ENCODE measurements at places on chromosomes 13 and 19.

- DNase-seq: peak; percentile 2
Measured at GRCh38 chr19:21482863-21483276, 22.5 kb upstream of the ZNF429 start.

DNA sequence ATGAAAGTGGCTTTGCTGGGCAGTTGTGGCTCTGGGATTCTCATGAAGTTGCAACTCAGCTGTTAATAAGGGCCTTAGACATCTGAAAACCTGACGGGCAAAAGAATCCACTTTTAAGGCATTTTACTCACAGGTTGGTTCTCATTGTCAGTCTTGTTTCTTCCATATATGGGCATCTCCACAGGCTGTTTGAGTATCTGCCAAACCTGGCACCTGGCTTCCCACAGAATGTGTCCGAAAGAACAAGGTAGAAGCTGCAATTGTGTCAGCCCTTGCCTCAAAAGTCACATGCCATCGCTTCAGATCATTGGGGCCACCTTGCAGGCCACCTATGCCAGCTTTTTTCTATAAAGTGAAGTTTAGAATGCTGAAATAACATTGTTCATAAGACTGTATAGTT, 102.4 kb downstream of the KCTD12 start:
- no peak for DNase-seq

GRCh38 chr13:91167706-91168385, 179.6 kb upstream of the MIR17HG start:
- DNase-seq: no peak

GRCh38 chr13:104898484-104898883, 1637.0 kb downstream of the EFNB2 start:
- no peak for DNase-seq

DNA sequence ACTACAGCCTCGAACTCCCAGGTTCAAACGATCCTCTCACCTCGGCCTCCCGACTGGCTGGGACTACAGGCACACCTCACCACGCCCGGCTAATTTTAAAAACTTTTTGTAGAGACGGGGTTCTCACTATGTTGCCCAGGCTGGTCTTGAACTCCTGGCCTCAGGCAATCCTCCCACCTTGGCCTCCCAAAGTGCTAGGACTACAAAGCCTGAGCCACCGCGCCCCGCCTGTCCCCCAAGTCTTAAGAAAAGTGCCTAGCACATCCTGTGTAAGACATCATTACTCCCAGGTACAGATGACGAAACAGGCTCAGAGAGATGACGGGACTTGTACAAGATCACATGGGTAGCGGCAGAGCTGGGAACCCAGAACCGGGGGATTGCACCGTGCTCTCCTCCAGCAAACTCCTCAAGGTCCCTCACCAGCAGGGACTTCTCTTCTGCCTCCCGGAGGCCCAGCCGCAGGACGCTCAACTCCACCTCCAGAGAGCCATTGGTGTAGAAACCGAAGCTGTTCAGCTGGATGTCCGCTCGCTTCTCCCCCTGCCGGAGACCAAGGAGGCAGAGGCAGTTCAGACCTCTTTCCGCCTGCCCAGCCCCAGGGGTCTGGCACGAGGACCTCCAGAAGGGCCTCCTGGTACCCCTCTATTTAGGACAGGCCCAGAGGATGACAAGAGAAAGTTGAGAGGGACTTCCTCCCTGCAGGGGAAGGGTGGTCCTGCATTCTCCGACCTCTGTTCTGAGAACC, 1.0 kb downstream of the GPR108 start:
- peak; percentile 96 for DNase-seq

DNA sequence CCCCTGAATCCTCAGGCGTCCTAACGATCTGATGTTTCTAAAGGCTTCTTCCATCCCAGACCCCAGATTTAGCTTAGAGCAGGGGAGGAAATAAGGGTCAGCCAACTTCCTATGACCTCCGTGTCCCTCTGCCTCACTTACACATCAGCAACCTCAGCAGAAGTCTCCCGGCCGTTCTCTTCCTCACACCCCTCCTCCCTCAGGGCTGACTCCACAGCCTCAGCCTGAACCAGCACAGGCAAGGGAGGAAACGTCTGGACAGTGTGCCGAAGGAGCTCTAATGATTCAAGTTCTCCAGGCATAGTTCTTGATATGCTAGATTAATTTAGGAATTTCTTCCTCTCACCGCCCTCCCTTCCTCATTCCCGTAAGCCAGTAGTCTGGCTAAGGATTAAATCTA, 121.4 kb downstream of the NUFIP1 start:
- no peak for DNase-seq

DNA sequence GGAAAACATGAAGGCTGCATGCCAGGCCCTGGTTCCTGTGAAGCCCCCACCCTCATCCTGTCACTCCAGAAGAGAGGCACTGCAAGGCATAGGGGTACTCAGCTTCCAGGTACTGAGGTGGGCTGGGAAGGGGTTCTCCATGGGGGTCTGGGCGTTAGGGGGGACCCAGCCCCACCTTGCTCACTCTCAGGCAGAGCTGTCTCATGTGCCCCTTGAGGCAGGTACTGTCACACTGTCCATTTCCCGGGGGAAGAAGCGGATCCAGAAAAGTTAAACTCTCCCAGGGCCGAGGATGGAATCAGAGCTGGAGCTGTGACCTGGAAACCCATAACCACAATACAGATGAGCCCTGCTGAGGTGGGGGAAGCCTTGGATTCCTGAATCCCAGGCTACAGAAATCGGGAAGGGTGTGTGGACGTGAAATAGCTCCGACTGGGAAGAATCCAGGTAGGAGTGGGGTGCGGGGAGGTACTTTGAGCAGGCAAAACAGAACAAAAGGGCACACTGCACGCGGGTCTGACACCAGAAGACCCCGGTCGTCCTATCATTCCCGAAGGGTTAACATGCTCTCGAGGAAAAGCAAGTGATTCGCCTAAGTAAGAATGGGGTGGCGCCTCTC, 540 bp upstream of the USE1 start:
- no peak for DNase-seq

DNA sequence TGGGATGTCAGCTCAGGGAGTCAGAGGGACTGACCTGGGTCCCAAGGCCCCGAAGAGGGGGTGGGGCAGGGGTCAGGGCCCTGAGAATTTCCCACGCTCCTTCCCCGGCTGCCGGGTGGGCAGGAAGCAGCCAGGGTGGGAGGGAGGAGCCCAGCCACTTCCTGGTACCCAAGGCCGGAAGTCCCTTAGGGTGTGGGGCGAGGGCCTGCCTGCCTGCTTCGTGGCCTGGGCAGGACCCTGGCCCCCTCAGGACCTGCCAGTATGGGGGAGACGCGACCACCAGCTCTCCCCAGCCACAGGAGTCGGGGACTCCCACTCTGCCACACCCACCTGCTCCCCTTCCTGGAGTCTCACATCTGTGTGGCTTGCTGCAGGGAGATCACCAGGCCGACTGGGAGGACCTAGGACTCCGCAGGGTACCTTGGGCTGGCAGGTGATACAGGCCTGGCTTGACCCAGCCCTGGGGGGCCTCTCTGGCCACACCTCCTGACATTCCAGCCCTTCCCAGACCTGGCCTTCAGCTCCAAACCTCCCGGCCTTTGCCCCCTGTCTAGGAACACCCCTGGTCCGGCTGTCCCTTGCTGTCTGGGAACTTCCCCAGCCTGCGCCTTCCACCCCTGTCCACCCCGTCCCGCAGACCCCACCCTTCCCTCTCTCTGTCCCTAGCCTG, 9.8 kb upstream of the CIRBP start:
- DNase-seq: peak; percentile 66

DNA sequence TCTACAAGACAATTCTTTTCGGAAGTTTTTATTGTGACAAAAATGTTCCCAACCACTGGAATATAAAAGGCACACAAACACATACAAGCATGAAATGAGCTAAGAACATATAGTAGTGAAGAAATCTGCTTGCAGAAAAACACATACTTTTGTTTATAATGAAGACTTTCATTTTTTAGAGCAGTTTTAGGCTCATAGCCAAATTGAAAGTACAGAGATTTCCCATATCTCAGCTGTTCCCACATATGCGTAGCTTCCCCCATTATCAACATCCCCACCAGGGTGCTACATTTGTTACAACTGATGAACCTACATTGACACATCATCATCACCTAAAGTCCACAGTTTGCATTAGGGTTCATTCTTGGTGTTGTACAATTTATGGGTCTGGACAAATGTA, 249.4 kb downstream of the KCTD12 start:
- DNase-seq: no peak

GRCh38 chr13:28753208-28753892, 34.6 kb upstream of the SLC46A3 start:
- peak; percentile 90 for DNase-seq

- DNase-seq: no peak
Measured at GRCh38 chr13:71831716-71832115, 35.3 kb downstream of the DACH1 start.

- DNase-seq: no peak
Measured at GRCh38 chr13:93996481-93996880, 483.0 kb downstream of the DCT start.

DNA sequence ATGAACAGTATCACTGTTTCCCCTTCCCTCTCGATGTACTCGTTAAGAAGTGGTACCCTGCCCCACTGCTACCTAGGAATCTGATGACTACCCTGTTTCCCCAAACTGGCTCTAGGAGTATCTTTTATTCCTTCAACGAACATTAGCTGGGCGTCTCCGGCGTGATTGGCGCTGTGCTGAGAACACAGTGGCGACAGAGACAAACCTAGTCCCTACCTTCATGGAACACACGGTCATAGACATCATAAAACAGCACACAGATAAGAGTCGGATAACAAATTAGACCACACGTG, 730 bp downstream of the SYMPK start:
- no peak for DNase-seq

GRCh38 chr13:70424428-70424827, 316.2 kb upstream of the KLHL1 start:
- no peak for DNase-seq

DNA sequence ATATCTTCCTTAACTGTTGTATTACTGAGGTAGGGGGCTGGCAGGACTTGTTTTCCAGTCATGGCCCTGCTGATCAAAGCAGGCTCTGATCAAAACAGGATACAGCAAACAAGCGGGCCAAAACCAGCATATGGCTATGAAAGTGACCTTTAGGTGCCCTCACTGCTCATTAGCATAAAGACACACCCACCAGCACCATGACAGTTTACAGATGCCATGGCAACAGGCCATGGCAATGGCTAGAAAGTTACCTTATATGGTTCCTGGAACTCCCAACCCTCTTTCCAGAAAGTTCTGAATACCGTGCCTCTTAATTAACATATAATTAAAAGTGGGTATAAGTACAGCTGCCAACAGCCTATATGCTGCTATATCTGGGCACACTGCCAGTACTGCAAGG, 551.4 kb upstream of the SGCG start:
- no peak for DNase-seq

DNA sequence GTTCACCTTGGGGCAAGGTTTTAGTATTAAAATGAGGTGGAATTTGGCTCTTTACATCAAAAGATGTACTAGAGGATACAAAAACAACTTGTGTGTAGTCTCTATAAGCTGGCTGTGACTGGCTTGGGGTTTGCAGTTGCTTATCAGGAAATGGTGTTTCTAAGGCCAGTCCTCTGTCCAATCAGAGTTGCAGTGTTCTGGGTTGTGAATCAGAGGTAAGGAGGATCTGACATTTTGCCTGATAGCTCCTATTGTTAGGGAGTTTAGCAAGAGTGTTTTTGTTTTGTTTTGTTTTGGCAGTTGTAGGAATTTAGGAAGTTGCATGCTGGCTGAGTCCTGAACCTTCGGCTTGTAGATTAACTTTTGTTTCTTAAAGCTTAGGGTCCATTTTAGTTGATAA, 20.1 kb upstream of the ESD start:
- DNase-seq: peak; percentile 51

DNA sequence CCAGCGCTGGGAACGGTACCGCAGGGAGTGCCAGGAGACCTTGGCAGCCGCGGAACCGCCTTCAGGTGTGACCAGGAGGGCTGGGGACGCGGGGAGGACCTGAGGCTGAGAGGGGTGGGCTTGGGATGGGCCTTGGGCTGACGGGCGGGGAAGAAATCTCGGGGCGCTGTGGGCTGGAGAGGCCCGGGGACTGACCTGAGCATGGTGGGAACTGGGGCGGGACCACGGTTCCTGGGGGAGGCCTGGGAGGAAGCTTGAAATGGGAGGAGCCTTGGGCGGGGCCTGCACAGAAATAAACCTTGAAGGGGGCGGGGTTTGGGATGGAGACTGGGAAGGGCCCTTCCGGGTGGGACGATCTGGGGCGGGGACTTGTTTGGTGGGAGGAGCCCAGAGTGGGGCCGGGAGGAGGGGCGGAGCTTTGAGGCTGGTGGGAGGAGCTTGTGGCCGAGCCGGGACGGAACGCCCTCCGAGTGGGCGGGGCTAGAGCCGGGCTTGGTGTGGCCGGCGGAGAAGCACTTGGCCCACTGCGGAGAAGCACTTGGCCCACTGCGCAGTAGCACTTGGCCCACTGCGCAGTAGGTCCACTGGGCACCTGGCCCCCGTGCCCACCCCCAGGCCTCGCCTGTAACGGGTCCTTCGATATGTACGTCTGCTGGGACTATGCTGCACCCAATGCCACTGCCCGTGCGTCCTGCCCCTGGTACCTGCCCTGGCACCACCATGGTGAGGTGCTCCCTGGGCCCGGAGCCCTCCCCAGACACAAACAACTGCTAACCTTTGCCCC, 2.8 kb downstream of the GIPR start:
- DNase-seq: peak; percentile 82

DNA sequence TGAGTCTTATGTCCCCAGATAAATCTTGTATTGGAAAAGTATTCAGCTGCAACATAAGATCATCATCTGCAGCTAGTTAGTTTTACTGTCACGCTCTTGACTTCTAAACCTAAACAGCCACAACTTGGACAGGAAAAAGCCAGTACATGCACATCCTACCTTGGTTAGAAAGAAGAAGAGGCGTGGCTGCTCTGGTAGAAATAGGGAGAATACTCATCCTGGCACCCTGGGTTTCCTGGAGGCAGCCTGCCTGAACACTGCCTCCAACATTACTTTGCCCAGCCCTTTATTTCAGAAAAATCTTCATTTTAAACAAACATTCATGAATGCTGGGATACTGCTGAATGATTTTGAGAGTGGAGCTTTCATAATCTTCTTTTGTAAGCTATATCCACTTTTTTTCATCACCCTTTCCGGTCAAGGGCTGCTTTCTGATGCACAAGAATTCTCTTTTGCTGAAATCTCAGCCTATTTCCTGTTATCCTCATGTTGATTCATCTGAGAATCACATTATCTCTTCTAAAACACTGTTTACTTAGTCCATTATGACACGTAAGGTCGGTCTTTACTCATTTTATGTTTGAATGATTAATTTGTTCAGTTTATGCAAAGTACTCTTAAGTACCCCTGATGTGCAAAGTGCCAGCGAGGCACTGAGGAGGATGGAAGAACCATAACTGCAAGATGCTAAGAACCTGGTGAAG, 55.2 kb downstream of the STARD13 start:
- DNase-seq: peak; percentile 82

Measured in amniotic epithelial cell (primary cell).